ENCODE measurements at places on chromosomes 13 and 19.

GRCh38 chr13:21673789-21674489, 3.1 kb downstream of the FGF9 start:
- DNase-seq, result peak; percentile 90

DNA sequence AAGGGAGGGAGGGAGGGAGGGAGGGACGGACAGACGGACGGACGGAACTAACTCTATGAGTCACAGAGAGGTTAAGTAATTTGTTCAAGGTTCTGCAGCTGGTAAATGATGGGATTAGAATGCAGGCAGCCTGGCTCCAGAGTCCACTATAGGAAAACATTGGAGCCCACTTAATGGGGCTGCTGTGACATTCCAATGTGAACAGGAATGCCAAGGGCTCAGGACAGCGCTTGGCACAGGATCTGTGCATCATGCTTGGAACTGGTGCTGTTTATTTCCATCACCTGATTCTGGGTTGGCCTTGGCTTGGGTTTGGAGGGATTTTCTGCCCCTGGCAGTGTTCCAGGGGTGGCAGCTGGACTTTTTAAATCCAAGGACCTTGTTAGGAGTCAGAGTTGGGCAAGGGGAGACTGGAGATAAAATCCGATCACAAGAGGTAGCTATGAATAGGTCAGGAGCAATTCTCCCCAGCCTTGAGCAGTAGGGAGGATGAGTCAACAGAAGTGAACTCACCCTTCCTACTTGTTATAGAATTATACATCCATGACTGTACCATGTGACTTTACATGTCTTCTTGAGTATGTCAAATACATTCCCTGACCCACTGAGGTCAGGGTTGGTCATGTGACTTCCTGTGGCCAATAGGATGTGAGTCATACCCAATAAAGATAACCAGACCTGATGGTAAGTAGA, 7.8 kb upstream of the HIF3A start:
- no peak for DNase-seq

GRCh38 chr19:6518145-6518911, 12.5 kb upstream of the TNFSF9 start:
- DNase-seq, result no peak

GRCh38 chr13:43688227-43688907, 98.4 kb downstream of the ENOX1 start:
- no peak for DNase-seq

DNA sequence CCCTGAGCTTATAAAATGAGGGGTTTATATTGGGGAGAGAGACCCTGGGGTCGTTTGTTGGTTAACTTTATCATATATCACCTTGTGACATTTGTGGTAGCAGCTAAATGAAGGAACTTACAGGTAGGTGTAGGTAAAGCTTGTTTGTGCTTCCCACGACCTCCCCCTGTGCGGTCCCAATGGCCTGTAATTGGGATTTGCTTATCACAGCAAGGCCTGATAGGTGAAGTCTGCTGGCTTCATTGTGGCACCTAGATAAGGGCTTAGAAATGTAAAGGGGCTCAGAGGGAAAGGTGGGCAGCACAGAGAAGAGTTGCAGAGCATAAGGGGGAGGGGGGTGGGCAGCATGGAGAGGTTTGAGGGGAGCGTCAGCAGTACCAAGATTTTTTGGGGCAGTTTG, 35.5 kb upstream of the MLNR start:
- no peak for DNase-seq

GRCh38 chr13:101709952-101710351, 257.5 kb downstream of the ITGBL1 start:
- no peak for DNase-seq

- DNase-seq, result peak; percentile 54
Measured at GRCh38 chr13:51453207-51453958, 547 bp upstream of the INTS6 start.

- DNase-seq, result no peak
Measured at GRCh38 chr13:84332346-84332745, 450.1 kb upstream of the SLITRK1 start.

- no peak for DNase-seq
Measured at GRCh38 chr13:82196087-82196486, 1686.2 kb downstream of the SLITRK1 start.

- DNase-seq, result no peak
Measured at GRCh38 chr13:74452176-74452575, 318.0 kb upstream of the KLF12 start.

DNA sequence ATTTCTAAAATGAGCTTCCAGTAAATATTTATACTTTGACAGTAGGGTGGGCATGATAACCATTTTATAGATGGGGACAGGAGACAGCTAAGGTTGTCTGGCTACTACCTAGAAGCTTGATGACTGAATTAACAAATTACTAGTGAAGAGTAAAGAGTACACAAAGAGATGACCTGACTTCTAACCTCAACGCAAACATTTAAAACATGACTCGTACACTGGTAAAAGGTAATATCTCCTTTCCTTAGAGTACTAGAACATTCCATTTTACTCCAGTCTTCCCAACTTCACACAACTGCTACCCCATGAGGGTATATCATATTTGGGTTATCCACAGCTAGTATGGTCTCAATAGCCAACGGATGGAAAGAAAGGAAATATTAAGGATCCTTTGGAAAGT, 258.9 kb downstream of the FOXO1 start:
- no peak for DNase-seq

DNA sequence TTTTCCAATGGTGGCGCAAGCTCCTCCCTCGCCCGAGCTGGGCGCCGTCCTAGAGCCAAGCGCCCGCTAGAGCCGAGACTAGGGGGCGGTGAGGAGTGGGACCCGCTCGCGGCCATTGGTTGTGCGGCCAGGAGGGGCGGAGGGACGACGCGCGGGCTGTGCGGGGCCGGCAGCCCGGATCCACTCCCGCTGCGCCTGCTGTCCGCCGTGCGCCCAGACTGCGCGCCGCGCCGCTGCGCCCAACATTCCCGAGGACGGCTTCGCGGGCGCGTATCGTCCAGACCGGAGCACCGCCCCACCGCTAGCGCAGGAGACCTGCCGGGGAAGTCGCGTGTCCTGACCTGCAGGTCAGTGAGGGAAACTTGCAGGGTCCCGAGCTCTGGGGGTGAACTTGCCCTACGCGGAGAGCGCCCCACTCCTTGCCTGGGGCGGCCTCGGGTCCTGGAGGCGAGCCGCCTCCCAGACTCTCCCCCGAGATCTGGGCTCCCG, at the start of gene SERTM1:
TSS of gene SERTM1 (plus strand) at position 183 of the 489 bp plus-strand sequence. CDS start 21,059 bp downstream, outside the sequence.
- no peak for DNase-seq

DNA sequence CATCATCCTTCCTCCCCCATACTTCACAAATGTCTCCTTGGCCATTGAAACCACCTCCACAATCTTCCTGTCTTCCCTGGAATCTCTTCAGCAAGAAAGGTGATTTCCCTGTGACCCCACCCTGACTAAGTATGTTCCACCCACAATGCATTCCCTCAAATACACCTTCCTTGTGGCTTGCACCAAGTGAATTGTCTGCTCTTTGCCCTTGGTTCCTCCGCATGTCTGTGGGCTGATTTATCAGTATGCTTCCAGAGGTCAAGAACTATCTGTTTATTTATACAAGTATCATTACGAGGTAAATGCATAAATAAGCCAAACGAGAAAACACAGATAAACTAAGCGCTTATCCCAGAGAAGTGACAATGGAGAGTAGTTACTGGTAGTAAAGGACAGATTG, 45.4 kb upstream of the POMP start:
- no peak for DNase-seq

- DNase-seq, result no peak
Measured at GRCh38 chr19:14519860-14520407, 1.7 kb upstream of the DNAJB1 start.

- DNase-seq, result no peak
Measured at GRCh38 chr13:110157718-110158117, 149.2 kb downstream of the COL4A1 start.

- no peak for DNase-seq
Measured at GRCh38 chr13:50094615-50095293, 79.5 kb downstream of the KCNRG start.

DNA sequence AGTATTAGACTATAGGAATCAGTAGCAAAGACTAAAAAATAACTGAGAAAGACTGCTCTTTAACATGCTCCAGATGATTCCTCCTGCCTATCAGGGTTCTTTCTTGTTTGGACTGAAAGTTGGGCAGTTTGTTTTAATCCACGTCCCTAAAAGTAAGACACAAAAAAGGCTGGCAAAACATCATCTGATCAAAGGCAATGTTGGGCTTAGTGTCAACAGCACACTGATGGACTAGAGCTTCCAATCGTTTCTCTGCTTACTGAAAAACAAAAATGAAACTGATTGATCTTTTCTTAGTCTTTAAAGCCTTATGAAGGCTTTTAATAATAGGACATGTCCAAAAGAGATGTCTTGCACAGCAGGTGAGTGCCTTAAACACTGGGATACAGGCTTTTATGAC, 1567.9 kb upstream of the PRR20A start:
- DNase-seq, result no peak

GRCh38 chr19:38662537-38663155, 15.2 kb downstream of the ACTN4 start:
- no peak for DNase-seq

- no peak for DNase-seq
Measured at GRCh38 chr13:112106478-112107141, 39.7 kb downstream of the SOX1 start.

DNA sequence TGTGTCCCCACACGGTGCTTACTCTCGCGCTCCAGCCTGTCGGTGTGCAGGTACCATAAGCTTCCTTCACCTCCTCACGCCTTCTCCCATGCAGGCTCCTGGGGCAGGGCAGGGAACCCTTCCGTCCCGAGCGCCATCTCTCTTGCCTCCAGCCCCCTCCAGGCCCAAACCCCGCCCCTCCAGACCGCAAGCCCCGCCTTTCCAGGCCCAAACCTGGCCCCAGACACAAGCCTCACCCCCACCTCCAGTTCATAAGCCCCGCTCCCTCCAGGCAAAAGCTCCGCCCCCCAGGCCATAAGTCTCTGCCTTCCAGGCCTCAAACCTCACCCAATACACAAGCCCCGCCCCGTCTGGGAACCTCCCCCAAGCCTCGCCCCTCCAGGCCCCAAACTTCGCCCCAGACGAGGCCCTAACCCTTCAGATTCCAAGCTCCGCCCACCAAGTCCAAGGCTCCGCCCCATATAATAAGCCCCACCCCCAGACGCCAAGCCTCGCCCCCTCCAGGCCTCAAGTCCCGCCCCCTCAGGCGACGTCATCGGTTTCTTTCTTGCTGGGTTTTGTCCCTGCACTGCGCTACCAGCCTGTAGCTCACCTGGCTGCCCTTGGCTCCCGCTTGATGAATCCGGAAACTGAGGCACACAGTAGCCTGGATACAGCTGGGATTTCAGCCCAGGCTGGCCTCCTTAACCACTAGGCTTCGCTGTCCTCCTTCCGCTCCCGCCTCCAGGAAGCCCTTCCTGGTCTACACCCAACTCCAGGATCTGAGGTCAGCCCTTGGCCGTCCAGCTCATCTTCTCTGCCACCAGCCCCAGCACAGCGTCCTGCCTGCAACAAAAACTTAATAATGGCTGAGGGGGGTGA, 16.1 kb downstream of the MKNK2 start:
- DNase-seq, result no peak

DNA sequence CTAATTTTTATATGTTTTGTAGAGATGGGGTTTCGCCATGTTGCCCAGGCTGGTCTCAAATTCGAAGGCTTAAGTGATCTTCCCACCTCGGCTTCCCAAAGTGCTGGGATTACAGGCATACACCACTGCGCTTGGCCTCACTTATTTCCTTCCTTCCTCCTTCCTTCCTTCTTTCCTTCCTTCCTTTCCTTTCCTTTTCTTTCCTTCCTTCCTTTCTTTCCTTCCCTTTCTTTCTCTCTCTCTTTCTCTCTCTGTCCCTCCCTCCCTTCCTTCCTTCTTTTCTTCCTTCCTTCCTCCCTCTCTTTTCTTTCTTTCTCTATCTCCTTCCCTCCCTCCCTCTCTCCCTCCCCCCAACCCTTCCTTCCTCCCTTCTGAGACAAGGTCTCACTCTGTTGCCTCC, 36.8 kb downstream of the TRPM4 start:
- DNase-seq, result no peak

DNA sequence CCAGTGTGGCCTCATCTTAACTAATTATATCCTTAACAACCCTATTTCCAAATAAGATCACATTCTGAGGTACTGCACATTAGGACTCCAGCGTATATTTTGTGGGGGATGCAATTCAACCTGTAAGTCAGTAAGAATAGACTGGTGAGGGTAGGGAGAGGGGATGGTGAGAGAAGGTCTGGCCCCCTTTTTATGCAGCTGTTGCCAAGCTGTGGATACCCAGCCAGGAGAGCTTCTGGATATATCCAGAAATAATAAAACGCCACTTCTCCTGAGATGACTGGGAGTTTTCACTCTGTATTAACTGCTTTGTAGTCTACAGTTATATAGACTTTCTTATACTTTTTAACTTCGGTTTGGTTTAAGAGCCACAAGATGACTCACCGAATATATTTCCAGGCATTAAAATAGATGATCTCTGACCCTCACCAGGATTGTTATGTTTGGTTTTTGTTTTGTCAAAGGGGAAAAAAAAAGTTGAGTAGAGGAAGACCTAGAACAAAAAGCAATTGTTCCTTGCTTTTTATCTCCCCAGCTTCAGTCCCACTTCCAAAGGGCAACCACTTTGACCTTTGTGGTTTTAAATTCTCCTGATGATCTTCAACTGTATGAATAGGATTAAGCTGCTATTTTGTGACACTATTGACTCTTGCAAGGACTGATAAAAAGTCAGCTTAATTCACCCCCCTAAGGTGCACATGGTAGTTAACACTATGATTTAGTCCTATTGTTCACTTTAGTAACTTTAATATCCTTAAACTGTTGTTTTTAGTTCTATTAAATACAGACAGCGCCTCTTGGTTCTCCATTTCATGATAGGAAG, 3.1 kb upstream of the NEK3 start:
- no peak for DNase-seq

DNA sequence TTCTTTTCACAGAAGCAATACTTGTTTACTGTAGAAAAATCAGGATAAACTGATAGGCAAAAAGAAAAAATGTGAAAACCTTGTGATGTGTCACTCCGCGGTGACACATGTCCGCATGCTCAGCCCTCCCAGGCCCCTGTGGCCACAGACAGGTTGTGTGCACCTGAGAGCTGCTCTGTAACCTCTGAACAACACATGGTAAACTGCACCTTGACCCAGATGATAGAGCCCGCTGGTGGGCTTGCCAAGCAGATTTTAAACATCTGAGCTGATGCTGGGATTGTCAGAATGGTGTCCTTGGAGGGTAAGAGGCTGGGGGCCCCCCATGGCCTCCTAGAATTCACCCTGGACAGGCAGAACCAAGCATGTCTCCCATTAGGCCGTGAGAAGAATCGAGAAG, 33.8 kb downstream of the DHRS12 start:
- DNase-seq, result no peak

- no peak for DNase-seq
Measured at GRCh38 chr13:113358653-113359190, 5.2 kb downstream of the GRTP1 start.

All from 8988T (cell line).